ENCODE measurements at places on chromosomes 11 and 22.

DNA sequence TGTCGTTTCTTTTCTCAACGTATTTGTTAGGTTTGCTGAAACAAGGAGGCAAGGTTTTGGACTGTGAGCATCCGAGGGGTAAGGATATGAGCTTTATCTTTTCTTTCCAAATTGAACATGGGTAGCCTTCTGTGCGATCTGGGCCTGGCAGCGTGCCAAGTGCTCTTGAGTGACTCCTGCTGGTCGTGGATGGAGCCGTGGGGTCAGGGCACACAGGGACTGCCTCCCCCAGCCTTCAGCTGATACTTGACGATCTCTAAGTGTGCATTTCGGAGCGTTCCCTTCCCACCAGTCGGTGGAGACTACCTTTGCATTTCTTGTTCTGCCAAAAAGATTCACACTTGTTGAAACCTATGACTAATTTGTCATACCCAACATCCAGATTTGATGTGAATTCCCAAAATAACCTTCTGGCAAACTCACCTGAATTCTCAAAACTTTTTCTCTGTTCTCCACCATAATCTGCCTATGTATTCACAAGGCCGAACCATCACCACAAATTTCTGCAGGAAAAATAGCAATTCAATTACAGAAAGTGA is 40.1 kb upstream of the CLMP start:
- DNase-seq: no peak

GRCh38 chr11:17838102-17838501 is 103.5 kb downstream of the KCNC1 start:
- DNase-seq: no peak

DNA sequence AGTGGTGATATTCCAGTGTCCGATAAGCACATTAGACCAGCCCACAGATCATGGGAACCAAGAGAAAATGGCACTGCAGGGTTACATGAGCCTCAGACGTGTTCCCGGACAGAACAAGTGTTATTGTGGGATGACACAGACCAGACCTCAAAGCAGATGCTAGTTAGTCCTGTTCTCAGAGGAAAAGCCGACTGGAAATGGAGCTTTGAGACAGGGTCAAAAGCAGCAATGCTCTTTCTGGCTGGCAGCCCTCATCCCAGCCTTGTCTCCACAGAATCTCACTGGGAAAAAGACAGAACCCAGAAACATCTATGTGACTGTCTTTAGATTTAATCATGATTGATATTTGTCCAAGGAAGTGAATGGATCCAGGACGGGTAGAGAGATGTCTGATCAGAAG is 506.8 kb downstream of the INSC start:
- DNase-seq: no peak

DNA sequence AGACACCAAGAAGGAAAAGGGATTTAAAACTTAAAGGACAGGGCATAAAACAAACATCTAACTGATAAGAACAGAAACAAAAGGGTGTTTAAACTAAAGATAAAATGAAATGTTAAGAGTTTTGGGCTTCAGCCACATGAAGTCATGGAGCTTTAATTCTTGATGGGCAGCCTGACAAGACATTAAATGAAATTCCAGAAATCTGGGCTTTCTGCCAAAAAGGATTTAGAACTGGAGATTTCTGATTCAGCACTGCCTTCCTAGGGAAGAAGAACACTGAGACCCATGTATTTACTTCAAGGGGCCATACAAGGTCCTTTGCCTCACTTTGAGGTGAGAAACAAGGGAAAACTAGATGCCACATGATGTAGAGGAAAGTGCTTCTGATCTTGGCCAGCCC is 355.9 kb upstream of the RAG2 start:
- no peak for DNase-seq

DNA sequence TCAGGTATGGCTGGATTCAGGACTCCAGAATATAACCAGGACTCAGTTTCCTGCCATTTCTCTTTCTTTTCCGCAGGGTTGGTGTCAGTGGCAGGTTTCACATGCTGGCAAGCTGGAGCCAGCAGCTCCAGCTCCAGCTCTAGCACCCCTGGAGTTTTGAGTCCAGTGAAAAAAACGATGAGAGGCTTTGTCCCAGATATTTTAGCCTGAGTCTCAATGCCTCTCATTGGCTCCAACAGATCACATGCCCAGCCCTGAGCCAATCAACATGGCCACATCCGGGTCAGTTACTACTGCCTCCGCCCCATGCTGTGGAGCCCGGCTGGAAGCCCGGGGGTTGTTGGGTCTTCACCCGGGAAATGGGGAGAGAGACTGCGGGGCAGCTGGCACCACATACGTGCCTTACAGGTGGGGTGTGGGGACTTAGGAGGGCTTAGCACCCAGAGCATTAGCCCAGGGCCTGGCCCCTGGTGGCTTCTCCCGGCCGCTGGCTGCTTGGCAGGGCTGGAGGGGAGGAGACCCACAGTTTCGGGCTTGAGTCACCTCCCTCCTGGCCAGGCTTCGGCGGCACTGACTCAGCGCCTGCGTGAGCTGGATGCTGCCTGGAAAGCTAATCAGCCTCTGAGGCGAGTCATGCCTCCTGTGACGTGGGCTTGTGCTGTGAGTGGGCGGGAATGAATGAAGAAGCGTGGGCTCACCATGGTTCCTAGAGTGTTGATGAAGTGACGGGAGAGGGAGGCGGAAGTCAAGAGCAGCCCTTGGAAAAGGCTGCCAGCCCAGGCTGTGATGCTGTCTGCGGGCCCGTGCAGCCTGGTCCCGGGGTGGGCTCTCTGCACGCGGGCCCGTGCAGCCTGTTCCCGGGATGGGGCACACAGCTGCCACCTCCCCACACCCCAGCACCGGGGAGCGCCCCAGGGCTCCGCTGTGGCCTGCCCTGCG is 15.3 kb upstream of the MRTFA start:
- peak; percentile 98 for DNase-seq

GRCh38 chr11:120010775-120011174 is 127.1 kb downstream of the TRIM29 start:
- DNase-seq: no peak

- DNase-seq: peak; percentile 88
Observed at GRCh38 chr11:65524741-65525545, at the start of gene SCYL1. SCYL1 (plus strand) TSS chr11:65525083; CDS start chr11:65525154, 71 bp downstream.

- DNase-seq: no peak
Observed at GRCh38 chr22:18069041-18069440, 8.7 kb upstream of the PEX26 start.

- peak; percentile 94 for DNase-seq
Observed at GRCh38 chr11:112961146-112961668, at the start of gene NCAM1. NCAM1 (plus strand) TSS chr11:112961420.

GRCh38 chr22:20583471-20583922 is 76.1 kb downstream of the MED15 start:
- DNase-seq: peak; percentile 38

DNA sequence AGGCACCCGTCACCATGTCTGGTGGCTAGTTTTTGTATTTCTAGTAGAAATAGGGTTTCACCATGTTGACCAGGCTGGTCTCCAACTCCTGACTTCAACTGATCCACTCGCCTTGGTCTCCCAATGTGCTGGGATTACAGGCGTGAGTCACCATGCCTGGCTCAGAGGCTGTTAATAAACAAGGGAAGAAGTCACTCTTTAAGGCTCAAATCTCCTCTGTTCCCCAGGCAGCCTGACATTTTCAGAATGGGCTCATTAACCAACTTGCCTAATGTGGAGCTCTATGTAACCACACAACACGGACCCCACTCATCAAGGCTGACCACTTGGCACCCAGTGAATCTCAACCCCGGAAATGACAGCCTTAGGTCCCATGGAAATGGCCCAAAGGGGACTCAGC is 24.1 kb downstream of the APOL3 start:
- no peak for DNase-seq

GRCh38 chr11:10294290-10294953 is 403 bp upstream of the SBF2 start:
- DNase-seq: no peak

GRCh38 chr22:36977947-36978660 is 41.1 kb downstream of the TST start:
- peak; percentile 85 for DNase-seq

DNA sequence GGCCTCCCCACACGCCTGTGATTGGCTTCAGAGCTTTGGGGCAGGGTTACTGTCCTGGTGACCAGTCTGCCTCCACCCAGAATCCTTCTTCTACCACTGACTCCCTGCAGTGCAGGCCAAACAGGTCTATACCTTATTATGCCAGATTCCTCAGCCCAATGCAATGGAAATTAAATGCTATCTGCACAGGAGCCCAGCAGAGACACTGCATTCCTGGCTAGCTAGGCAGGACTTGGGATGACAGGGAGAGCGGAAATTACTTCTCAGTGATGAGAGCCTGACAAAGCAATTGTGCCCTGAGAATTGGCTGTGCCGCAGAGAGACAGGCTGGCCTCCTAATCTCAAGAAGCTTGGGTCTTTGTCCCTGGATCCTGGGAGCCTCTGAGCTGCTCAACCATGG is 143.8 kb upstream of the NCAM1 start:
- DNase-seq: no peak

GRCh38 chr11:2990617-2991451 is 1.3 kb downstream of the NAP1L4 start:
- DNase-seq: no peak

- DNase-seq: no peak
Observed at GRCh38 chr22:38291201-38291777, 18.5 kb upstream of the TMEM184B start.

GRCh38 chr11:102410382-102410784 is 42.2 kb downstream of the TMEM123 start:
- no peak for DNase-seq

GRCh38 chr11:59611570-59612565 is 3.7 kb downstream of the OSBP start:
- no peak for DNase-seq

GRCh38 chr11:67419325-67420049 is 4.0 kb downstream of the CARNS1 start:
- DNase-seq: no peak

DNA sequence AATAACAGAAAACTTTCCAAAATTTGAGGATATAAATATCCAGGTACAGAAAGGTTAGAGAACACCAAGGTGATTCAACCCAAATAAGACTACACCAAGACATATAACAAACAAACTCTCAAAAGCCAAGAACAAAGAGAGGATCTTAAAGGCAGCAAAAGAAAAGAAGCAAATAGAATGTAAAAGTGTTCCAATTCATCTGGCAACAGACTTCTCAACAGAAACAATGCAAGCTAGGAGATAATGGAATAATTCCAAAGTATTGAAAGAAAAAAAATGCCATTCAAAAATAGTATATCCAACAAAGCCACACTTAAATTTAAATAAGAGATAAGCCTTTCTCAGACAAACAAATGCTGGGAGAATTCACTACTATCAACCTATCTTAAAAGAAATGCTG is 153.0 kb upstream of the FAT3 start:
- no peak for DNase-seq

- DNase-seq: no peak
Observed at GRCh38 chr11:27174672-27175210, 134.1 kb downstream of the BBOX1 start.

DNA sequence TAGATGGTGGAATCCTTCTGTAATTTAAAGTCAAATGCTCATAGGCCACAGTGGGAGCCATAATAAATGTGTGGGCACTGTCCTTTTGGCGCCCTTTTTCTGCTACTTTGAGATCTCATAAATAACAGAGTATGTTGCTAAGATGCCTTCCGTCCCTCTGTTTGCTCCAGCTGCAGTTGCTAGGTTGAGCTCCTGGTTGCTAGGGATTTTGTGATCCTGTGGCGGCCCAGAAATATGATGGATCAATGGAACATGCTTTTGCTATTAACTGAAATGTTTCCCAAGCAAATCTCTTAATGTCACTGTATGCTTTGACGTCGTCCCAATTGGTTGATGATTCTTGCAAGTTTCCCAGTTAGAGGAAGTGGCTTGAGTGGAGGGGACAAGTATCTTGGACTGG is 53.5 kb downstream of the MYO18B start:
- no peak for DNase-seq

Measured in putamen (tissue), 1 donor.